Globus pallidus (tissue), 1 donor: ENCODE measurements at places on chromosomes 13 and 19.

DNA sequence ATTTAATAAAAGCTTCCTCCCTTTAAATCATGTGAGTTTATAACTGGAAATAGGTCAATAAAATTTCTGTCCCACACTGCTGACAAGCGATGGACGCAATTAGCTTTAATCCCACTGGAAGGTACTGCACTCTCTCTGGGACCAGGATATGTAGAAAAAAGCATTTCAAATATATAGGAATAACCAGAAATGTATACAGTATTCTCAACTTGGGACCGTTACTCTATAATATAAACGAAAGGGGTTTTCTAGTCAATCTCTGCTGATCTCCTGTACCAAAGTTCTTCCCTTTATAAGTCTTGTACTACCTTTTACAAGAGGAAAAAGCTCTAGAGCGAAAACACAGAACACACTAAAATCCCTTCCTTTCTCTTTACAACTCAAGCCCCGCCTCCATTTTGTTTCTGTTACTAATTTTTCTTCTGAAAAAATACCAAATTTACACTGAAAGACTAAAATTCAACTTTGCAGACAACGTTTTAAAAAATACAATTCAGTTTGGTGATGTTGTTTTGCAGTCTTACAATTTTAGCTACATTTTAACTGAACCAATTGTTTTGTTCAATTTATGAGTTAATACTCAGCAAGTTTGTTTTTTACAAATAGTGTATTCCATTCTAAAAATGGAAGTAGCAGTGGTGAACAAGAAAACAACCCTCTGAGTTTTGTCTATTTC is 1.7 kb upstream of the USPL1 start:
- peak; percentile 47 for DNase-seq

DNA sequence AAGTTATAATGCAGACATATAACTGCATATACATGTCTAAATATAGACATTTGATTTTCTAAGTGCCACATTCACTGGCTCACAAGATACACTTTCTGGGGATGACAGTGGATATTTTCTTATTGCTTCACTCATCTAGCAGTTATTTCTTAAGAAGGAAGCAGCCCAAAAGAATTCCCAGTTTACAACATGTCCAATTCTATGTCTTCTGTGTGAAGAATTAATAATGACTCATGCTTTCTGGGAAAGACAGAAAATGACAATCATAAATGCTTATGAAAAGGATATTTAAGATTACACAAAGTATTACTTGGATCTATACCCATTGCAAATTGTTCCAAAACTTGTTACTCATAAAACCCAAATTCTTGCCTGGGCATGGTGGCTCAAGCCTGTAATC is 543.4 kb downstream of the SUCLA2 start:
- no peak for DNase-seq

GRCh38 chr13:52141299-52141698 is 12.4 kb upstream of the NEK5 start:
- DNase-seq = no peak

DNA sequence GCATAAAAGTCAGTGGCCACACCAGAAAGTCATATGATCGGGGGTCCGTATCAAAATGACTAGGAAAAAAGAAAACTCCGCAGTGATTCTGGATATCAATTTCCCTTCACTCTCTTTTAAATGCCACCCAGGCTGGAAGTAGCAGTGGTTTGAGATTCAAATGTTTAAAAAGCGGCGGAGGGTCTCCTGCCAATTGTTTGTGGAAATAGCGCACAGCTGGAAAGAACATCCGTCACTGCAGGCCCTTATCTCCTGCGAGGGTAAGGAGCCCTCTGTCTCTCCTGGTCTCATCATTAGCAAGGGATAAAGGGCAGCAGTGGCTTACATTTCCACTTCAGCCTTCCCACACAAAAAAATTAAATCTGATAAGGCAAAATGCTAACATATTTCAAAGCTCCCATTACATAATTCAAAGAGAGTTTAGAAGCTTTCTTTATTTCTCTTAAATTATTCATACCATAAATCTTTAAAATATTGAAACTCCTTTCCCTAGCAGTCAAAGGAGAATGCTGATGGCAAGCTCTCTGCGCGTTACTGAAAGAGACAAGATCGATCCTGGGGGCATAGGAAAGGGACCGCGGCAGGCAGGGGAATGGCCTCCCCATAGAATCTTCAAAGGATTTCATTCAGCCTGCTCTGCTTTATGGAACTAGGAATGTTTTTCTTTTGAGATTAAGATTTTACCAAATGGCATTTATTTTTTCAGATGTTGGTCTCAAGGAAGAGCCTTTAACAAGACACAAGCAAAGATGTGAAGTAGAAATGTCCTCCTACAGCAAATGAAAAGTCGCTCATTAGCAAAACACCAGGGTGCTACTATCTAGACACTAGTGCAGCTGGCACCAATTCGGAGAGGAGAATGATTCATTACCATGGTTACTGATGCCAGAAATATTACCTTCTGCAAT is 35.0 kb downstream of the AMER2 start:
- DNase-seq = no peak

- no peak for DNase-seq
These were observed 729 bp downstream of the STK11 start for GRCh38 chr19:1206150-1206863.

DNA sequence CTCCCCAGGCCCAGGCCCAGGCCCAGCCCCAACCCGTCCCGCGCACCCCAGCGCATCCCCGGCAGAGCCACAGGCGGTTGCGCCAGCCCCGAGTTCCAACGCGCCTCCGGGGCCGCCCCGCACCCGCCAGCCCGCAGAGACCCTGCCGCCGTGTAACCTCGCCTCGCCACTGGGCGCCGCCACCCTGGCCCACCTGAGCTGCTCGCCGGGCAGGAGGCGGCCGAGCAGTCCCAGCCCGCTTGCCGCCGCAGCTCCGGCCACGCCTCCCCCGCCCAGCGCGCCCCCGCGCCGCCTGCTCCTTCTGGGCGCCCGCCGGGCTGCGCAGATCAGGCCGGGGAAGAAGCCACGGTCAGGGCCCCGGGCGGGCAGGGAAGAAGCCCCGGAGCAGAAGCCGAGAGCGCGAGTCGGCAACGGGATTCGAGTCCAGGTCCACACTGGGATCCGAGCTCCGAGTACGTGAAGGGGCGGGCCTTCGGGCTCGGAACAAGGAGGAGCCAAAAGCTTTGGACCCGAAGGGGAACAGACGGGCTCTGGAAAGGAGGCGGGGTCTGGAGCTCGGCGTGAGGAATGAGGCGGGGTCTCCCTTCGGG is at the start of gene MBOAT7:
Gene MBOAT7, minus strand, starts transcription at position 436 of the 590 bp plus-strand sequence. CDS start 1,072 bp downstream, outside the sequence.
- DNase-seq = no peak

DNA sequence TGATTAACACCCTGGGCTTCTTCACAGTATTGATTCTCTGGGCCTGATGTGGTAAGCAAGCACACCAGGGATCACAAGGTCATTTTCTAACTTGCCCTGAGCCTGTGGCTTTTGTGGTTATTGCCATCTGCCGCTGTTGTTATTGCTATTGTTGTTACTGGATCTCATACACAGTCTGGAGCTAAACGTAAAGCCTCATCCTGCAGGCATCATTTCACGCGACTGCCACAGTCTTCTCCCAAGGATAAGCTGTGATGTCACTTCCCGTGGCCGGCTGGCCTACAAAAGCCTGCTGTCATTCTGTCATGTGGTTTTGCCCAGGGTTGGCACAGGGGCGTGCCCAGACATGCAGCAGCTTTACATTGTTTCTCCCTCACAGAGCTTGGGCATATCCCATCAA is 154.0 kb upstream of the GPR12 start:
- peak; percentile 20 for DNase-seq

DNA sequence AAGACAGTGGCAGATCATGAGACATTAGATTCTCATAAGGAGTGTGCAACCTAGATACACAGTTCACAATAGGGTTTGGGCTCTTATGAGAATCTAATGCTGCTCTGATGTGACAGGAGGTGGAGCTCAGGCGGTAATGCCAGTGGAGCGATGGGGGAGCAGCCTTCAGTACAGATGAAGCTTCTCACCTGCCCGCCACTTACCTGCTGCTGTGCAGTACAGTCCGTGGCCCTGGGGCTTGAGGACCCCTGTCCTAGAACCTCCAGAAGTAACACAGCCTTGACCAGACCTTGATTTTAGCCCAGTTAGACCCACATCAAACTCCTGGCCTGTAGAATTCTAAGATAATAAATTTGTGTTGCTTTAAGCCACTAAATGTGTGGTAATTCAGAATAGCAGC is 215.1 kb upstream of the MIR17HG start:
- DNase-seq = no peak

DNA sequence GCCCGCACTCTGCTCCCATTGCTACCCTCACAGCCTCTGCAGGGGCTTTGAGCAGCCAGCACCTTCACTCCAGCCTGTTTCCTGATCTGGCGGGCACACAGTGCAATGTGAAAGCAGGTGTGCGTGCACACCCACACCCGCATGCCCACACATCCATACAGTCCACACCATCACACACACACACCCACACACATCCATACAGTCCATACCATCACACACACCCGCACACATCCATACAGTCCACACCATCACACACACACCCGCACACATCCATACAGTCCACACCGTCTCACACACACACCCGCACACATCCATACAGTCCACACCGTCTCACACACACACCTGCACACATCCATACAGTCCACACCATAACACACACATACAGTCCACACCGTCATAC is 28.0 kb downstream of the PIAS4 start:
- DNase-seq = no peak

GRCh38 chr13:31431722-31432137 is 232.0 kb downstream of the B3GLCT start:
- no peak for DNase-seq

- no peak for DNase-seq
These were observed 27.4 kb downstream of the LATS2 start for GRCh38 chr13:21033856-21034602.

- no peak for DNase-seq
These were observed 107.1 kb downstream of the UBL3 start for GRCh38 chr13:29743201-29743786.

GRCh38 chr19:11399667-11400066 is 15.6 kb upstream of the EPOR start:
- DNase-seq = no peak

DNA sequence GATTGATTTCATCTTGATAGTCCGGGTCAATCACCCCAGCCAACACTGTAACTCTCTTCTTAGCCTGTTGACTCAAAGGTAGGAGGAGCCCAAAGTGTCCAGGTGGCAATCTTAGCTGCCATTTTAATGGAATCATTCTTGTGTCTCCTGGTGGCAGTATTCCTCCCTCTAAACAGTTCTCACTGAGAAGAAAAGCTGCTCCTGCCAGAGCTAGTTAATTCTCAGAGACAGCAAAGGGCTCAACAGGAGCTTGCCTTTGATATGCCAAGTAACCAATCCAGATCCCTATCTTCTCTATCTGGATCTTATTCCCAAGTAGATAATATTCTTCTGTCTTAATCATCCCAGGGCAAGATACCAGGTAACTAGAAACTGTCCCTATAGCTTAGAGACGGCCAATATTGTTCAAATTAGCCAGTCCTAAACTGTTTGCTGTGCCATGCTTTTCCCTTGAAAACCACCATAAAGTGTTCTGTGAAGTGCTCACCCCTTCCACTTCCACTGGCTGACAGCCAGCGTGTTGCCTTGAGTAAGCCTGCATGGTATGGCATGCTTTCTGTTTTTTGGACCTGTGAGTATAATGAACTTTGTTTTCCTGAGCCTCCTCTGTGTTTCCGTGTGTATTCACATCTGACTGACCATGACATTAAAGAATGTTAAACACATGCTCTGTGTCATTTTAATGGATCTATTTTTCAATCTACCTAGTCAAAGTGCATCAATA is 463.7 kb upstream of the SLITRK5 start:
- no peak for DNase-seq

DNA sequence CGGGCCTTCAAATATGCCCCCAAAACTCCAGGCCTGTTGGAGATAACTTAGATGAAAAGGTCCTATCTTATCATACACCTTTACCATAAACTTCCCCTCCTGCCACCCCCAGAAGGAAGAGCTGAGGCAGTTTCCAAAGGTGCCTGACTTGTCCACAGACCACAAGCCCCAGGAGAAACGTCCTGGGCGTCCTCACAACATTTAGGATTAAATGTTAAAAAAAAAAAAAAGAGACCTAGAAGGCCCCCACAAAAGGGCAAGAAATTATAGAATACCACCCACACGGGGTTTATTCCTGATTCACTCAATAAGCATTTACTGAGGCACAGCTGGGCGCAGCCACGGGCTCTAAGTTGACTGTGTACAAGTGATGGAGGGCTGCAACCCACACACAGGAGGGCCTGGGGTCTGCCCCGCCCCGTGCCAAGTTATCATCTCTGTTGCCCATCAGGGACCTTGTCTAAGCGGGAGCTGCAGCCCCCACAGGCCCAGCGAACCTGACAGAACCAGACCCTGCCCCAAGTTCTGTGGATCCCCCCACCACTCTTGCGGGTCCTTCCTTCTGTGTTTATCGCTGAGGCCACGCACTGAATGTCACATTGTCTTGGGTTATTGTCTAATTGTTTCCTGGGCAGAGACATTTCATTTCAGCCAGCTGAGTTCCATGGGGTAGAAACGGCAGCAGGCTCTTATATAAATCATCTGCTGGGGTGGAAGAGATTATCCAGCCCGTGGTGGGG is 83.0 kb upstream of the TM9SF2 start:
- no peak for DNase-seq

- DNase-seq = no peak
These were observed 225.0 kb downstream of the TUBA3C start for GRCh38 chr13:18956473-18957078.

DNA sequence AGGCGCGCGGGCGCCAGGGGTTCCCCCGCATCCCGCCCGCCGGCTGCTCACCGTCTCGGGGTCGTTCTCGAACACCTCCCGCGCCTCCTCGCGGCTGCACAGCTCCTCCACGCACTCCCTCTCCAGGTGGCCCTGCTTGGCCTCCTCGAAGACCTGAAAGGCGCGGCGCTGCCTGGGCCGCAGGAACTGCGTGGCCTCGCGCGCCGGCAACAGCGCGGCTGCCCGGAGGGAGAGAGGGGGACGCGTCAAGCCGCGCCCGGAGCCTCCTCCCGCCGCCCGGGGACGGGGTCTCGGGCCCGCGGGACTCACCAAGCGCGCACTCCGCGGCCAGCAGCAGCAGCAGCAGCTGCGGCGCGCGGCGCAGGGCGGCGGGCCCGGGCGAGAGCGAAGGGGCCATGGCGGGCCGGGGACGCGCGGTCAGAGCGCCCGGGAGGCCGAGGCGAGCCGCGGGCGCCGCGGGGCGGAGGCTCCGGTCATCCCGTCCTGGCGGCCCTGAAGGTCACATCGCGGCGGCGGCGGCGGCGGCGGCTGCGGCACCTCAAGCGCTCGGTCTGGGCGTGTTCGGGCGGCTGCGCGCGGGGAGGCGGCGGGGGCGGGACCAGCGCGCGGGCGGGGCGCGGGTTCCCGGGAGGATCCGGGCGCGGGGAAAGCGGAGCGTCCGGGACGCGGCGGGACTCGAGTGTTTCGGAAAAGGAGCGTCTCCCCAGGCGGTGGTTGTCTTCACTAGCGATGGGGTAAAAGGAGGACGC is at the start of gene GAS6:
Gene GAS6, minus strand, starts transcription at position 553 of the 749 bp plus-strand sequence. Its CDS starts 156 bp downstream, at position 397.
- no peak for DNase-seq

GRCh38 chr19:17304386-17305215 is 1.1 kb upstream of the MRPL34 start:
- DNase-seq = peak; percentile 23
